Amniotic epithelial cell (primary cell): ENCODE measurements at places on chromosomes 3 and 15.
A peak's percentile ranks its signal among the peaks of the same experiment; 100 is the strongest.

DNA sequence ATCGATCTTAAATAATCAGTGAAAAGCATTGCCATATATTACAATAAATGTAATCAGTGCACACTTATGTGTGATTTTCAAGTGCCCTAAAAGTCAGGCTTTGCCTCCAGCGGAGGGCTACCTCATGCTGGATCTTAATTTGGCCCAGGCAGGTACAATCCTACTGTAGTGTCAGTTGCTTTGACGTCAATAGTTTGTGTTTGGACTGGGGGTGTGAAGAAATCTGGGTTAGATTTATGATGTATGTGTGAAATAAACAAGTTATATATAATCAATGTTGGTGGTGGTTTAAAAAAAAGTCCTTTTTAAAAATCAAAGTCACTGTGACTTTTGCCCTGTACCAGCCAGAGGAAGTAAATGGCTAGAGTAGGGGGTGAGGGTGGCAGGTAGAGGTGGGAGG lies 14.0 kb upstream of the RASGRP1 start:
- DNase-seq, result no peak

DNA sequence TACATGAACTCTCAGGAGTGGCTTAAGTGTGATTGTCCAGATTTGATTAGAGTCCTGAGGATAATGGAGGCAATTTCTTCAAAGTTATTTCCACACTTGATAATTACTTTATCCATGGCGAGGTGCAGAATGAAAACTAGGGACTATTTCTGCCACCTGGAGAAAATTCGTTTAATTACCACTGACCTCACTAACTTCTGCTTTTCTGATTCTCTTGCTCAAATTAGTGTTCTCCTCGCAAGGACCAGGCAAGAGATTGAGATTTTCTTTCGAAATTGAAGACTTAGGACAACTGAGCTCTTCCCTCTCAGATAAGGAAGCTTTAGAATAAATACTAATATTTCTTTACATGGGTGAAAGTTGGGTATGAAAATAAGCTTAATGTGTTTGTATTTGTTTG lies 135.2 kb downstream of the RYR3 start:
- DNase-seq, result no peak

- DNase-seq, result peak; percentile 87
These were observed 9.6 kb downstream of the TGM4 start for GRCh38 chr3:44883999-44884431.

GRCh38 chr3:170062769-170063168 lies 25.0 kb downstream of the GPR160 start:
- no peak for DNase-seq

- peak; percentile 72 for DNase-seq
These were observed 756 bp downstream of the CLPX start for GRCh38 chr15:65184305-65184867.

GRCh38 chr3:164230385-164231094 lies 847.8 kb downstream of the SI start:
- no peak for DNase-seq

GRCh38 chr15:89446255-89446891 lies 50.0 kb downstream of the RHCG start:
- no peak for DNase-seq
